ENCODE measurements at places on chromosomes 3 and 15.

DNA sequence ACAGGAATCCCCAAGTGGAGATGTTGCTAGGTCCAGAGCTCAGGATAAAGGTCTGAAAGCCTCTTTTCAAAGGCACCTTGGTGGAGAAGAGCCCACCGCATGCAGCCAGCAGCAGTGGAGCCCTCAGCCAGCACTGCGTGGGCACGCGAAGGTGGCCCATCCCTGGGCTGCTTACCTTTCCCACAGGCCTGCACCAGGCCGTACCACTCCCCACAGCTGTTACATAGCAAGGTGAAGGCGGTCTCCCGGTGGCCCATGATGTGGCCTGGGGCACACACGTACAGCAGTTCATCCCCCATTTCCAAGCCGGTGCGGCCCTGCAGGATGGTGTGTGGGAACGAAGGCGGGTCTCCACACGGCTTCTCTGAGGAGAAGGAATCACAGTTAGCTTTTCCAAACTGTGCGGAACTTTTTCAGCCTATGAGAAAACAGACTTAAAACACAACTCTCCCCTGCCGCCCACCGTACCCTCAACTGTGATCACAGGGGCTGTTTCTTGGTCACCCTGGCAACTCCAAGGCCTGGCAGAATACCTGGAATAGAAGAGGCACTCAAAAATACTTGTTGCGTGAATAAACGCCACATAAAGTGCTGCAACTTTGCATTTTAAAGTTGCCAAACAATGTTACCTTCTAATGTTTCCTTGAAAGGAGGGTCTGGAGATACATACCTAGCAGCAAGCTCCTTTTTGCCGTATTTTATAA is 43.7 kb downstream of the SUSD5 start:
- no peak for DNase-seq

- DNase-seq = no peak
Observed at GRCh38 chr15:86001200-86001599, 78.5 kb upstream of the AGBL1 start.

DNA sequence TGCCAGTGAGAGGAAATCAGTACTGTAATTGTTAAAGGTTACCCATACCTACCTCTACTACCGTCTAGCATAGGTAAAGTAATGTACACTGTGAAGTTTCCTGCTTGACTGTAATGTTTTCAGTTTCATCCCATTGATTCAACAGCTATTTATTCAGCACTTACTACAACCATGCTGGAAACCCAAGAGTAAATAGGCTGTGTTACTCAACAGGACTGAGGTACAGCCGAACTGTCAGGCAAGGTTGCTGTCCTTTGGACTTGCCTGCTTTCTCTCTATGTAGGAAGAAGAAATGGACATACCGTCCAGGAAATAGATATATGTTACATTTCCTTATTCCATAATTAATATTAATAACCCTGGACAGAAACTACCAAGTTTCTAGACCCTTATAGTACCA is 265.5 kb downstream of the NR2F2 start:
- no peak for DNase-seq

- no peak for DNase-seq
Observed at GRCh38 chr3:186236357-186237020, 125.5 kb downstream of the DGKG start.

DNA sequence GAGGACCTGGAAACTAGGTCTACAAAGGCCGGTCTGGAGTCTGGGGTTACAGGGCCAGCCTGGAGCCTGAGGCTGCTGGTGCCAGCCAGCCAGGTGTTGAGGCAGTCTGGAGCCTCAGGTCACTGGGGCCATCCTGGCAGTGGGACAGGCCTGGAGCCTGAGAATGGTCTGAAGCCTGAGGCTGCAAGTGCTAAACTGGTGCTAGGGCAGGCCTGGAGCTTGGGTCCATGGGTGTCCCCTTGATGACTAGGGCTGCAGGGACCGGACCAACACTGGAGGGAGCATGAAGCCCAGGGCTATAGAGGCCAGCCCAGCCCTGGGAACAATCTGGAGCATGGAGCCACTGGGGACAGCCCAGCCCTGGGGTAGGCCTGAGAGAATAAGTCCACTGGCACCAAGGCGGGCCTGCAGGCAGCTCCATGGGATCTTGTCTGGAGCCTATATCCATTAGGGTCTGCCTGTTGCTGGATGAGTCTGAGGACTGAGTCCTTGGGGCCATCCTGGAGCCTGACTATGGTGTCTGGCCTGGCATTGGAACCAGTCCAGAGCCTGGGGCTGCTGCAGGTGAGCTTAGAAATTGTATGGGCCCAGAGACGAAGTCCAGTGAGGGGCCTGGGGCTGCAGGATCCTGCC is 101.9 kb downstream of the GLDN start:
- no peak for DNase-seq

DNA sequence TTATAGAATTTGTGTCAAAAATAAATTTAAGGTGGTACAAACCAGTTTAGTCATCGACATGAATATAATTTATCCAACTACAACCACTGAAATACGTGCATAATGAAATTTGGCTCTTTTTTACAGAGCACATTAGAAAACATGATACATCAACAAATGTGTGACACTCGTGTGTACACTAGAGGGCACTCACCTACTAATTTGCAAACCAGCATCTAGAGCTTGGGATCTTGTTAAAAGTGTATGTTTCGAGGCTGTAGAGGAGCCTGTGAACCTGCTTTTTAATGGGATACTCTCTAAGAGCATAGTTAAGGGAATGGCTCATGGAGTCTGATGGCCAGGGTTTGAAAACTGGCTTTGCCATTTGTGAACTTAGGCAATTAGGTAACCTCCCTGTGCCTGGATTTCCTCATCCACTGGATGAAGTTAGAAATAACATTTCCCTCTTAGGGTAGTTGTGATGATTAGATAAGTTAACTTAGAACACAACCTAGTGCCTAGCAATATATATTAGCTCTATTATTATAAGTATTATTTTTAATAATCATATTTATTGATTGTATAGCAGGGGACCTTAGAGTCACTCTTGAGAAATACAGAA is 8.8 kb upstream of the CPOX start:
- DNase-seq = peak; percentile 26

GRCh38 chr15:41941644-41942415 is 30.5 kb downstream of the EHD4 start:
- DNase-seq = no peak

GRCh38 chr3:125605756-125606155 is 10.5 kb upstream of the OSBPL11 start:
- no peak for DNase-seq

DNA sequence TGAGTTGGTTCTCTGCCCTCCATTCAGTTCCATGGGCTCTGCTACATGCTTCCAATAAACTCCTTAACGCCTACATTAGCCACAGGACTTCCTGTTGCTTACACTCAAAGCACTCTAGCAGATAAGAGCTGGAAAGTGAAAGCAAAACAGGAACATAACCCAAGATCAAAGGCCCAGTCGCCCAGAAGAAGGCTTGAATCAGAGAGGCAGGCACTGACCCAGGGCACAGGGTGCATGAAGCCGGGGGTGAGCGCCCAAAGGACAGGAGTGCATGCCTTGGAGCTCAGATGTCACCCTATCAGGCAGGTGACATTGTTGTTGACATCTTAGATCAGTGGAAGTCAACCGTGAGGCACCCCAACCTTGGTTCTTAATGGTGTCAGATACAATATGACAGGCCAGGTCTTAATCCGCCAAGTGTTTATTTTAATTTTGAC is 235.1 kb downstream of the UACA start:
- DNase-seq = peak; percentile 68

DNA sequence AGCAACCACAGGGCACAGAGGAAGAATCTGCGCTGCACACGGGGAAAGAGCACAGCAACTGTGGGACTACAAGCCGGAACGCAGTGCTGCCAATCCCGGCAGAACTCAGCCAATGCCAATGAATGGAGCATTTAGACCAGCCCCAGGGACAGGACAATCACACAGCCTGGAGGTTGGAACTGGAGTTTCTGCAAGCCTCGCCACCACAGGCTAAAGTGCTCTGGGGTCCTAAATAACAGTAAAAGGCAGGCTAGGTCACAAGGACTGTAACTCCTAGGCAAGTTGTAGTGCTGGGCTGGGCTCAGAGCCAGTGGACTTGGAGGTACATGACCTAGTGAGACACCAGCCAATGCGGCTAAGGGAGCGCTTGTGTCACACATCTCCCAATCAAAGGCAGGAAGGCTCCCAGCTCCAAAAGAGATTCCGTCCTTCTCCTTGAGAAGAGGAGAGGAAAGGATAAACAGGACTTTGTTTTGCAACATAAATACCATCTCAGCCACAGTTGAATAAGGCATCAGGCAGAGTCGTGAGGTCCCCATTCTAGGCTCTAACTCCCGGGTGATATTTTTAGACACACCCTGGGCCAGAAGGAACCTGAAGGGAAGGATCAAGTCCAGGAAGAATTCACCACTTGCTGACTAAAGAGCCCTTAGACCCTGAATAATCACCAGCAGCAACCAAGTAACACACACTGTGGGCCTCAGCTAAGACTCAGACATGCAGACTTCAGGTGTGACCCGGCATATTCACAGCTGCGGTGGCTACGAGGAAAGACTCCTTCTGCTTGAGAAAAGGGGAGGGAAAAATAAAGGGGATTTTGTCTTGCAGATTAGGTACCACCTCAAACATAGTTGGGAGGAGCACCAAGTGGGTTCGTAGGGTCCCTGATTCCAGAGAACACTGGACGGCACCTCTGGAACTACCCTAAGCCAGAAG is 85.5 kb upstream of the XXYLT1 start:
- DNase-seq = no peak

DNA sequence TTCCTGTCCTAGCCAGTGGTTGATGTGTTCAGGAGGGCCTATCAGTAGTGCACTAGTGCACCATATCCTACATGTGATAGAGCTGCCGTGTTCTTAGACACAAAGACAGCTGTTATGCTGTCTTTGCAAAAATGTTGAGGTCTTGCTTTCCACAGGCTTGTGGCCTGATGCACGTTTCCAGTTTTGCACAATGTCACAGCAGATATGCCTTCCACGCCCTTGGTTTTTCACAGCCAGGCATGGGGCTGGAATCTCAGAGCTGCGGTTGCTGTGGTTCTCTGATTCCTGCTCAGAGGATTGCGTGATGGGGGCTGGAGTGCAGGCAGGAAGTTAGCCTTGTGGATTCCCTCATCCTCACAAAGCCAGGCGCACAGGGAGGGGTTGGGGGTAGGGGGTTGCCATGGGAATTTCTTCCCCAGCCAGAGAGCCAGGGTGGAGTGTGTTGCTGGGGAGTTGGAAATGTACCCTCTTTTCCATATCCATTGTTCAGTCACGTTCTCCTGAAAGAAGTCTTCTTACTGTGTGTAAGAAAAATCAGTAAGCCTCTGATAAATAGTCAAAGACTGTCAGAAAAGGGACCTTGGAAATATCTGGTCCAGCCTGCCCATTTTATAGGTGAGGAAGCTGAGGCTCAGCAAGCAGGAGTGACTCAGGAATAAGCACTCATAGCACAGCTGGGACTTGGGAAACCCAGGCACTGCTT is 79.4 kb downstream of the SMAD3 start:
- DNase-seq = no peak

DNA sequence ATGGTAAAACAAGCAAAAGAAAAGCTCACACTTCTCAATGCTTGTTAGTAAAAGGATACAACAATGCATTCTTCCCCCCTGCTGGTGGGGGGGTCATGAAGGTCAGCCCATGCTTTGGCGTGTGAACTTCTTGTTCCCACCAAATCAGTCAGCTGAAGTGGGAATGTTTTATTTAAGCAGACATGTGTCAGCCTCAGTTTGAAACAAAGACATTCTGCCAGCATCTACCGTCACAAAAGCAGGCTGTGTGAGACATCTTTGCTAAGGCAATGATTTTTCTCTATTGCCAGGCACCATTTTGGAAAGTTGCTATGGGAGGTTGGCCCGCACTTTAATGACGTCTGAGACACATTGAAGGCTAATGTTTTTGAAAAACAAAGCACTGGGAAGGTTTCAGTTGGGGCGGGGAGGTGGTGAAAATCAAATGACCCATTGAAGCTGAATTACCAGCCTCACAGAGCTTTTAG is 206.6 kb downstream of the TLE3 start:
- no peak for DNase-seq

GRCh38 chr3:134449951-134450350 is 35.8 kb downstream of the ANAPC13 start:
- no peak for DNase-seq

DNA sequence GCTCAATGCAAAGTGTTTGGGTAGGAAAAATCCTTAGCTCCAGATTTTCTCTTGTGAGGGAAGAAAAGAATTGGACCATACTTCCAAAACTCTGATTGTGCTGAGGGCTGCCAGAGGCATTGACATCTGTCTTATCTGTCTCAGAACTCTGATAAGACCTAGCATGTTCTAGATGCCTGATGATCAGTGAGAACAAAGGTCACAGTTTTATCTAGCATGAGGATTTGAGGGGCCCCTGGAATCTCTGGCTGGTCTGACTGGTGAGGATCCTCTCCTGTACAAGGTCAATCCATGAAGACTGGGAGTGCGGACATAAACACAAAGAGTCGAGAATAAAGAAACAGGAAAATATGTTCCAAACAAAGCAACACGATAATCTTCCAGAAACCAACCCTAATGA is 40.1 kb downstream of the GPR149 start:
- DNase-seq = no peak

- no peak for DNase-seq
Observed at GRCh38 chr15:89115547-89115946, 27.3 kb downstream of the ABHD2 start.

GRCh38 chr3:53842436-53843194 is 3.6 kb downstream of the CHDH start:
- no peak for DNase-seq

GRCh38 chr3:172158741-172159140 is 119.4 kb downstream of the FNDC3B start:
- DNase-seq = no peak

DNA sequence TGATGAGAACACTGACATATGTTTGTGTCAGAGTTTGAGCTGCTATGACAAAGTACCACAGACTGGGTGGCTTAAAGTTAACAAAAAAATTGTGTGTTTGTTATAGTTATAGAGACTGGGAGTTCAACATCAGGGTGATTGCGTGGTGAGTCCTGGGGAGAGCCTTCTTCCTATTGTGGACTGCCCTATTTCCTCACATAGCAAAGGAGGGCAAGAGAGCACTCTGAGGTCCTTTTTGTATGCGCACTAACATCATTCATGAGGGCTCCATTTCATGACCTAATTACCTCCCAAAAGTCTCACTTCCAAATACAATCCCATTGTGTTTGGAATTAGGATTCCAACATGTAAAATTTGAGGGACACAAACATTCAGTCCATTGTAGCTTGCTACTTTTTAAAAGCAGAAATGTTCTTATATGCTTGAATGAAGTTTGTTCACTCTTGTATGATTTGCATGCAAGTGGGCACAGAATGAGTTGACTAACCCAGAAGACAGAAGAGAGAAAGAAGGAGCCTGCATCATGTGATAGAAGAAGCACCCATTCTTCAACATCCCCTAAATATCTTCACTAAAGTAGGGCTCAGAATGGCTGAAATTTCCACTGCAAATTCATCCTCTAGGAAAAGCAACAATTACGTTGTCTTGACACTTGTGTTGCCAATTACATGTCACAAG is 18.9 kb upstream of the ALCAM start:
- no peak for DNase-seq

DNA sequence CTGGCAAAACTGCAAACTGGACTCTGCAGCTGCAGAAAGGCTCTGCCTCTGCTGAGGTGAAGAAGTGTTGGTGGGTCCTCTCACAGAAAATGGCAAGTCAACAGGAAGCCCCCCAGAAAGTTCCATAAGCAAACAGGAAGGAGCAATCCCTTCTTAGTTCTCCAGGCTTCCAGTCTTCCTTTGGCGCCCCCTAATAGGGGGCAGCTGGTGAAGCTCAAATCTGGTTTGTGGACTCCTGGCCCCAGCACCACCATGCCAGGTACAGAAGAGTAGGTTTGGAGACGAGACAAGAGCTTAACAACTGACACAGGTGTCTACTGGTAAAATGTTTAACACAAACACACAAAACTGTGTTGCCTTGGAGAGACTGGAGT is 35.5 kb downstream of the LEO1 start:
- no peak for DNase-seq

- no peak for DNase-seq
Observed at GRCh38 chr3:128499724-128500275, 6.8 kb upstream of the GATA2 start.
